ENCODE measurements at places on chromosomes 3 and 15. TPM values are rescaled to one million over a fixed set of nuclear protein-coding genes. Genes with fewer than 3 reads are reported as not detected.

The SCAMP5 gene
- 1.5 TPM for total RNA-seq

The CLDN16 gene
- not detected for total RNA-seq

- DNase-seq, result no peak
Observed at GRCh38 chr3:55724821-55725220, 237.7 kb upstream of the WNT5A start.

- no peak for DNase-seq
Observed at GRCh38 chr3:111768571-111769100, 90.4 kb upstream of the PHLDB2 start.

DNA sequence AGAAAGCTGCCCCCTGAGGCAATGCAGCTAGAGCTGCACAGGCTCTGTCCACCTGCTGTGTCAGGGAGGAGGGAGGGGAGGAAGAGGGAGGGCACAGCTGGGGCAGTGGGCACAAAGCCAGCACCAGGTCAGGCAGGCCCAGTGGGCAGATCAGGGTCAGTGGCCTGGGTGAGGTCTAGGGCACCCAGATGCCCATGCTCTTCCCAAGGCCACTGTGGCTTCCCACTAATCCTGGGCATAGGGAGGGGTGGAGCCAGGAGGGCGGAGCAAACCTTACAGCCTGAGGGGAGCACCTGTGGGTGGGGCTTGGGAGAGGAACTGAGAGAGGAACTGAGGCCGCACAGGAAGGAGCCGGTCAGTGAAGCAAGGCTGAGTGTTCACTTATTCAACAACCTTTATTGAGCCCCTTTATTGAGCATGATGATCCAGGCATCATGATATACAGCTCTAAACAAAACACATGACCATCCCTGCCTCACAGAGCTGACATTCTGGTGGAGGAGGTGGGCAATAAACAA lies 55.0 kb downstream of the RHCG start:
- no peak for DNase-seq

The CHST13 gene
- not detected for total RNA-seq

The LTK gene
- 0.81 TPM for total RNA-seq

DNA sequence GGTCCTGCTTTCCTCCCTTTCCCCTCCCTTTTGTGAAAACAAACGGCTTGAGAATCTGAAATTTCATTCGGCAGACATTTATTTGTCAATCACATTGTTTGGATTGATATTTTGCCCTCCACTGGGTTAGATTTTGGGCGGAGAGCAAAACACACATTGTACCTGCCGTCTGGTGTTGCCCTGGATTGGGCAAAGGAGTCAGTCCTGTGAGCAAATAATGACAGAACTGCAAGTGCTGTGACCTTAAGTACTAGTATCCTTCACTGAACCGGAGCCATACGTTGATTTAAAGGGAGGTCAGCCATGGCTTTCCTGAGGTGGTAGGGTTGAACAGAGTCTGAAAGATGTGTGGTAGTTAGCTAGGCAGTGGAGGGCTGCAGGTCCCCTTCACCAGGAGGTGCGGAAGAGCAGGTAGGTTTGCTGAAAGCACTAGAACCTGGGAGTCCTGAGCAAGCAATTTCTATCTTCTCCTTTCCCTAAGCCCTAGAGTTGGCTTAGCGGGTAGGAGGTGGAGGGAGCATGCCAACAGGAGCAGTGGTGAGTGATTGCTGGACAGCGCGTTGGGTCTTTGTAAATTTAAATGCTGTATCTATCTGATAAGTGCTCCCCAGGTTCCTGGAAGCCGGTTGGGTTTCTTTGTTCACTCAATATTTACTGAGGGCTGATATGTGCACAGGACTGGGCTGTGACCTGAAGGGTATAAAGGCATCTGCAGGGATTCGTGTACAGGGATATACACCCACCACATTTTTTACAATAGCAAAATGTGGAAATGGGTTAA lies 2.0 kb downstream of the PDIA5 start:
- no peak for DNase-seq

The B3GNT5 gene
- 3.1 TPM for total RNA-seq

The MCF2L2 gene
- total RNA-seq, result 1.5 TPM

Measured in thoracic aorta (tissue), 2 donors.